ENCODE measurements at places on chromosomes 12 and 14.

DNA sequence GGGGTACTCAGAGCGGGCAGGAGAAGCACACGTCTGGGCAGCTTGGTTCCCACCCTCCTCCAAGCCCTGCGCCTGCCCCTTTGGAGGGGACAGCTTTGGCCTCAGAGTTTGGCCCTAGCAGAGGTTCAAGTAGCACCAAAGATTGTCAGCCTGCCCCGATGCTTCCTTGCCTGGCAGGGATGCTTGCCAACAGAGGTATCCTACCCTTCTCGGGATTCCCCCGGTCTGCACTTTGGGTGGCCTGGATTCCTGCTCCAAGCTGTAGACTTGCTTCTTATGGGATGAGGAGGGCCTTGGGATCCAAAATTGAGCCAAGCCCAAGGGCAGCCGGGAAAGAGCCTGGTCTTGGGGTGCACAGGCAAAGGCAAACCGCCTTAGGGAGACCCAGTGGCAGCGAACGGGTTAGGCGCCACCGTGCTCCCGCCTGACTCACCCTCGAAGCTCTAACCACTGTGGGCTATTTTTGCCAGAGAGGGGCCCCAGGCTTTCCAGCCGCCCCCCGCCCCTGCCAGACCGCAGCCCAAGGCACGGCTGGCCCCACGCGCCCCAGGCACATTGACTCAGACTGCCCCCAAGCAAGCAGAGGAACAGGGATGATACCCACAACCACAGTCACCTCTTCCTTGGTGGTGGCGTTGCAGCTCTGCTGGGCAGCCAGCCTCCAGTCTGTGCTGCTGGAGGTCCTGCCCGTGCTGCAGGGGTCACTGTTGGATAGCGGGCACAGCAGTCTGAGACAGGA is 847 bp upstream of the WNT10B start:
- DNase-seq, result no peak

- DNase-seq, result no peak
Observed at GRCh38 chr14:88983755-88984154, 159.3 kb downstream of the TTC8 start.

DNA sequence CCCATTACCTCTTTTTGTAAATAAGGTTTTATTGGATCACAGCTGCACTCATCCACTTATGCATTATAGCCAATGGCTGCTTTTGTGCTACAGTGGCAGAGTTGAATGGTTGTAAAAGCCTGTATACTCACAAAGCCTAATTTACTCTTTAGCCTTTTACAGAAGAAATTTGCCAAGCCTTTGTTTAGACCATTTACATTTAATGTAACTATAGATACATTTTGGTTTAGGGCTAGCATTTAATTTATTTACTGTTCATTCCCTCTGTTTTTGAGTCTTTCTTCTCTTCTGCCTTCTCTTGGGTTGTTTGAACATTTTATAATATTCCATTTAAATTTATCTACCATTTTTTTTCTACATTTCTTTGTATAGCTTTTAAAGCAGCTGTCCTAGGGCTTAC is 217.1 kb upstream of the AMIGO2 start:
- no peak for DNase-seq

- no peak for DNase-seq
Observed at GRCh38 chr14:103132381-103133209, 9.3 kb downstream of the TNFAIP2 start.

DNA sequence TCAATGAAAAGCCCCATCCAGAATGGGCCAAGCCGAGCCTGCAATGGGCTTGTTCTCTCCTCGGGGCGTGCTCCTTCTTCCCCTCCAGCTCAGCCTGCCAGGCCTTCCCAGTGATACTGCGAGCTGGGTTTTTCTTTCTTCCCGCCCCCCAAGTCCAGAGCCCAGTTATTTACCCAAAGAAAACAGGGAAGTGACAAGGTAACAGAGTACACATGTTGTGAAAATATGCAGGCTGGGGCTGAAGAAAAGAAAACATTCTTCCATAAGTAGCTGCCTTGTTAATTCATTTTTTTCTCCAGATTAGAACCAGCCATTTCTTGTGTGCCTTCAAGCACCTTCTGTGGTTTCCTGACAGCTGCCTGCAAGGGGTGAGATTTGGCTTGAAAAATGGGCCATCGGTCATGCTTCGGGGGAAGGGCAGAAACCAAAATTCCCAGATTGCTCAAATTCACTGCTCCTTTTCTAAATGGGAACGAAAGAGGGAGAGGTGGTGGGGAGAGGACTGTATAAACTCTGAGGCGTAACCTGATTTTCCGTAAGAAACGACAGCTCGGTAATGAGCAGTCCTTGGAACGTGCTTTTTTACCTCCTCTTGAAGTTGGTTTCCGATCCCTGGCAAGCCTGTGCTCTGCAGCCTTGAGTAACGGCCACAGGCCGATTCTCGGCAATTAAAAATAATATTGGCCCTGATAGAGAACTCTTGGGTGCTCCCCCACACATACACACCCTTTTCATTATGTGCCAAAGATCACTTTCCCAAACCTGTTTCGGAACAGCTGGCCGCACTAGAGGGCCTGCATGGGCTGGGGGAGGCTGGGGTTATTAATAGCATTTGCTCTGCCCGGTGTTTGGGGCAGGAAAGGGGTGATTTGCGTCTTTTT is 229.4 kb downstream of the ZFP36L1 start:
- DNase-seq, result no peak

DNA sequence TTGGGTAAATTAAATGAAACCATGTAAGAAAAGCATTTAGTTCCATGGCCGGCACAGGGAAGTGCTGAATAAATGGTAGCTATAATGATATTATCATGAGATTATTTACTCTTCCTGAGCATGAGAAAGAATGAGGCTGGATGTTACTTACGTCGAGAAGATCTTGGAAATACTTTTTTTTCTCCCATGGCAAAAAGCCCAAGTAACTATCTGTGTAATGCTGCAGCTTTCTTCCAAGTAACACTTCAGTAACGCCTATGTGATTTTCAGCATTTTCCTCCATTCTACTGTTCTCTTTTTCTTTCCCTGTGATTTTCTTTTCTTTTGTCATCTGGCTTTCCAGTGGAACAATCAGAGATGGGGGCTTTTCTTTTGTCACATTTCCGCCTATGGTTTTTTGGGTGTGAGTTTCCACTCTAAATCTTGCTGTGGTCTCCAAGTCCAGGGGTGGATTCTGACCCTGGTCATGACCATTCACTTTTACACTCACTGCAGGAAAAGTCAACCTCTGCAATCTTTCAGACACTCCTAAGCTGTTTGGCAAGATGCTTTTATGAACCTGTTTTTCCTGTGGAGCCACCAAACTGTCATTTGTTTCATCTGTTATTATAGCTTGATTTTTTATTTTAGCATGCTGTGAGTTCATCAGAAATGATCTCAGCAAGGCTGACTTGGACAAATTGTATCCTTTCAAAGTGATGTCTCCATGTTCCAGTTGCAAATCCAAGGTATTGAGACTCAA is 25.0 kb upstream of the SYCP3 start:
- no peak for DNase-seq

DNA sequence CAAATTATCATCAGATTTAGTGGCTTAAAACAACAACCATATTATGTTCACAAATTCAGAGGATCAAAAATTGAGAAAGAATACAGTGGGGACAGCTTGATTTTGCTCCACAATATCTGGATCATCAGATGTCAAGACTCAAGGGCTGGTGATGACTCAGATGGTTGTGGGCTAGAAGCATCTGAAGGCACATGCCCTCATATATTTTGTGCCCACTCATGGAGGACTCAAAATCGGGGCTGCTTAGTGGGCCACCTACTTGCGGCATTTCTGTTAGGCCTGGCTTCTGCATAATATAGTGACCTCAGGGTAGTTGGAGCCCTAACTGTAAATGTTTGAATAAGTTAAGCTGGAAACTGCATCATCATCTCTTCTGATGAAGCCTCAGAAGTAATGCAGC is 584.5 kb downstream of the SLC16A7 start:
- no peak for DNase-seq

DNA sequence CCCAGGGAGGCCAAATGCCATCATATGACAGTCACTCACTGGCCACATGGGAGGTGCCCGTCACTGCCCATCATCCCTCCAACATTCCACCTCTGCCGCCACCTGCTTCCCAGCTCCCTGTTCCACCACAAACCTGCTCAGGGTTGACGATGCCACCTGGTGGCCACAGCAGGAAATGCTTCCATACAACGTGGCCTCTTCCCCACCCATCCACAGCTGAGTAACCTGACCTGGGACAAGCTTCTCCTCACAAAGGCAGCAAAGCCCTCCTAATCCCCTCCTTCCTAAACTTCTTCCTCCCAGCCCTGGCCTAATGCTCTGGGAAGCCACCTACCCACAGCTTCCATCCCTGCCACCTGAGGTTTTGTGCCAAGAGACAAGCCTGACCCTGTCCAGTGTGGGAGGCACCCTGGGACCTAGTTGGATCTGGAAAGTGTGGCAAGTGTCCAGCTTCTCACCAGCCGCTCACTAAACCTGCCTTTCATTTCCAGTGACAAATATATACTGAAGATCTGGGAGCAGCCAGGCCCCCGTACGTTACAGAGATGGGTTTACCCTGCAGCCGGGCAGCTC is 4.3 kb downstream of the DEGS2 start:
- DNase-seq, result no peak

GRCh38 chr14:73591690-73592449 is at the start of gene ACOT4:
Gene ACOT4 (plus strand): TSS chr14:73591873. CDS start chr14:73591960, 87 bp downstream.
- DNase-seq, result peak; percentile 29

DNA sequence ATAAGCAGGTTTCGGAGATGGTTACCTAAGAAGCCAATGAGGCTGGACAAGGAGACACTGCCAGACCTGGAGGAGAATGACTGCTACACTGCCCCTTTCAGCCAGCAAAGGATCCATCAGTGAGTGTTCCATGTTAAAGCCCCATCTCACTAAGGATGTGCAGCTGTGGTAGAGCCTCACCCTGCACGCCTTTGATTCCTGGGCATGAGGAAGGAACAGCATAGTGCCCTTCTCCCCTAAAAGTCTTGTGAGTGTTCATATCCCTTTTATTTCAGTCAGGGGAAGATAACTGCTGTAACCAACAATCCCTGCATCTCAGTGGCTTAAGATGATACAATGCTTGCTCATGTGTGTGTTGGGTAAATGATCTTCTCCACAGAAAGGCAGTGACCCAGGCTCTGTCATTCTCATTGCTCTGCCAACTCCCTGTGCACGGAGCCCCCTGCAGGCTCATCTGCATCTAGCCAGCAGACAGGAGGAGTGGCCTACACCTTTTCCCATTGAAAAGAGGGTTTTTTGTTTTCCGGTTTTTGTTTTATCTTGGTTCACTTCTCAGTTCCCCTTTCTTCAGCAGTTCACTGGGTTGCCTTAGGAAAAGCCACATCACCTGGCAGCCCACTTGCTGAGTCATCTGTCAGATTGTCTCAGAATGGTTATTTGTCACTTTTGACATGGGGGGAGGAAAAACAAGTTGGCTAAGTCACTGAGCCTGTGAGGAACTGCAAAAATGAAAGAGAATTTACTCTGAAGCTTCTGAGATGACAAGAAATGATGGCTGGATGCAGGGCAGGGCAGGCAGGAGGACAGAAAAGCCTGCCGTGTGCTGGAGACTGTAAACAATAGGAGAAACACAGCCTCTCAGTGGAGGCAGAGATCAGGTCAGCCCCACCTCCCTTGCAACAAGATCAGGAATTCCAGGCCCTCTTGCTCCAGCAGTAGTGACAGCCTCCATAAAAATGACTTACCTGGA is 193.3 kb downstream of the ANO4 start:
- DNase-seq, result no peak

DNA sequence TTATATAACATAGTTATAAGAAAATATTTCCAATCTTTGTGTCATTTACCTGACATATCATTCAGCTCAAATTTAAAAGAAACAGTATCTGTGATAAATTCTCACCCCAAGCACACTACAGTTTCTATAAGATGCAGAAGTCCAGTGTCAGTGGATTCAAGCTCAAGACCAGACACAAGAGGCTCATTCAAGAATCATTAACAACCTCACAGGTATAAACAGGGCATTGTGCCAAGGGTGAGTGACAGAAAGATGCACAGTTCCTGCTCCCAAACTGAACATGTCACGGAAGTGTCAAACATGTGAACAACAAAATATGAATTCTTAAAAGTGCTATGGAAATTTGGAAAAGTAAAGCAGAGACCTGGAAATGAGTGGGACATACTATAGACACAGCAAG is 12.8 kb downstream of the ATP2B1 start:
- DNase-seq, result no peak

DNA sequence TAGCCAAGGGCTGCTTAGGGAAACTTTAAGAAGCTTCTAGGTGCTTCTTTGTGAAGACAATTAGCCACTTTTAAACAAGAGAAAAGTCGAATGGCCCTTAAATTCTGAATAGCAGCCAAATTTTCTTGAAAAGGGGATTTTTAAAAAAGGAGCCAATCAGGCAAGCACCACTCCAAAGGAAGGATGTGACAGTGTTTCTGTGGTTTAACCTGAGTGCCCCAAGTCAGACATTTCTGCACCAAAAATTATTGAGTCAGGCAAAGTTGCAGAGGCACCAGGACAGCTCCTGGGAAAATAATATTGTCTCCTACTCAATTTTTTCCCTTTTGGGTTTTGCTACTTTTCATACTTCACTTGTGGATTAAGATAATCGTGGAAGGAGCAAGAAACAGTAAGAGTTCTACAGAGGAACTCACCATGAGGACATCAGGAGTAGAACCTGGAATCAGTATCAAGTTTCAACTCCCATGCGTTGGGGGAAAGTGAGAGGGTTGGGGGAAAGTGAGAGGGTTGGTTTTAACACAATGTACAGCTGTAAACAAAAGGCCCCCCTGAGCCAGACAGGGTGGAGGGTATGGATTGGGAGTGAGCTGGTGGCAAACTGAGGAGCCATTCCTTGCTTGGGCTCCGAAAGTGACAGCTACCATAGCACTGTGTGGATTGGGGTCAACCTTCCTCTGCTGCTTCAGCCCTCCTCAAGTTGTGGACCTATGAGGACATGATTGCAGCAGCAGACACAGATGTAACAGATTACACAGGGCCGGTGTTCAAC is 90.8 kb downstream of the SLC38A1 start:
- DNase-seq, result no peak

DNA sequence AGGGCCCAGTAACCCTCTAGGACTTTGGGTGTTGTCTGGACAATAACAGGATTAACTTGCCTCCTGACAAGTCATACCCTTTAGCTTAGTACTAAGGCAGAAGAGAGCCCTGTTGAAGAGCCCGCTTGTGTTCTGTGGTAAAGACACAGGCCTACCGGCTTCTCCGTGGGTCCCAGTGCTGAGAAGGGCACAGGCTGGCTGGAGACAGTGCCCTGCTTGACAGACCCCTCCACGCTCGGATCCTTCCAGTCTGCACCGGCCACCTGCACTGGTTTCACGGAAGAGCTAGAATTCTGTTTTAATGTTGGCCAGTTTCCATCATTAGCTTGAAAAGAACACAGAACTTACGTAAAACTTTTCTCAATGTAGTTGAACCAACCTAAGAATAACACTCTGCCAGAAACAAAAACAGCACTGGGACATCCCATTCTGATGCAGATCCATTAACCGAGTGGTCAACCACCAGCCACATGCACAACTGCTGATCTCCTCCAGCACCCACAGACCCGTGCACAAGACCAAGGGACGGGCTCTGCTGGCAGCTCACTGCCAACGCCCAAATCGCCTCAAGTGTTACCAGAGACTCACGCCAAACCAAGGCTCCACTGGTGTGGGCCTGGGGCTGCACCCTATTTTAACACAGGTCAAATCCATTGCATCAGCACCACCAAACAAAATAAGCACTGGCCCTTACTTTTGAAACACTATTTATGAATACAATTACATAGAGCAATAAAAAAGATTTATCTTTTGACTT is 27.1 kb downstream of the ZFYVE21 start:
- no peak for DNase-seq

All from T-helper 9 cell (primary cell).